ENCODE measurements at places on chromosomes 16 and 17.

DNA sequence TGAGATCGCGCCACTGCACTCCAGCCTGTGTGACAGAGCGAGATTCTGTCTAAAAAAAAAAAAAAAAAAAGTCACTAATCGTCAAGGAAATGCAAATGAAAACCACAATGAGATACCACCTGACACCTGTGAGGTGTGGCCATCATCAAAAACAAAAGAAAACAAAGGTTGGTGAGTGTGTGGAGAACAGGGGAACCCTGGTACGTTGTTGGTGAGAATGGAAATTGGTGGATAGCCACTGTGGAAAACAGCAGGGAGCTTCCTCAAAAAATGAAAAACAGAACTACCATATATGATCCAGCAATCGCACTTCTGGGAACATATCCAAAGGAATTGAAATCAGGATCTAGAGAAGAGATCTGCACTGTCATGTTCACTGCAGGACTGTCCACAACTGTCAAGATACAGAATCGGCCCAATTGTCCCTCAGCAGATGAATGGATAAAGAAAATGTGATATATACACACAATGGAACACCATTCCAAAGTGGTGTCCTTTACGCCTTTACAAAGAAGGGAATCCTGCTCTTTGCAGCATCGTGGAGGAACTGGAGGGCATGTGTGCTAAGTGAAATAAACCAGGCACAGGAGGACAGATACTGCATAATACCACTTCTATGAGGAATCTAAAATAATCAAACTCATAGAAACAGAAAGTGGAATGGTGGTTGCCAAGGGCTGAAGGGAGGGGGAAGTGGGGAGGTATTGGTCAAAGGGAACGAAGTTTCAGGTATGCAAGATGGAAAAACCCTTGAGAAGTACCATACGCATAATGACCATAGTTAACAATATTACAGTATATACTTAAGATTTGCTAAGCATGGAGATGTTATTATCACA, 63.5 kb upstream of the PLCG2 start:
- no peak for DNase-seq

DNA sequence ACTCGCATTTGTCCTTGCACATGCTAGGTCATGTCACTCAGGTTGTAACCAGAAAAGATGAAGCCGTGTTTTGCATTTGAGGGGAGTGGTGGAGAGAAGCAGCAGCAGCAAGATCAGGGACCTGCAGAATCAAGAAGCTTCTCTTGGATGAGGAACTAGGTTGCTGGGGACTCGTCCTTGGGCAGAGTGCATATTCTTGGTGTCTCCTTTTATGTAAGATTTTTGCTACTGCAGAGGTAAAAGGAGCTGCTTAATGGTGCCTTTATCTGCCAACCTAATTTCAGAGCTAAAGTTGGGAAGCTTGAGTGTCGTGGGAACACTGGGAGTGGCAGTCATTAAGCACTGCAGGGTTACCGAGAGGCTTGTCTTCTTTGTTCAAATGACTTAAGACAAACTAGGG, 236.5 kb downstream of the MAP2K4 start:
- DNase-seq: no peak

GRCh38 chr17:42841975-42842685, 2.2 kb upstream of the AOC2 start:
- DNase-seq: no peak

DNA sequence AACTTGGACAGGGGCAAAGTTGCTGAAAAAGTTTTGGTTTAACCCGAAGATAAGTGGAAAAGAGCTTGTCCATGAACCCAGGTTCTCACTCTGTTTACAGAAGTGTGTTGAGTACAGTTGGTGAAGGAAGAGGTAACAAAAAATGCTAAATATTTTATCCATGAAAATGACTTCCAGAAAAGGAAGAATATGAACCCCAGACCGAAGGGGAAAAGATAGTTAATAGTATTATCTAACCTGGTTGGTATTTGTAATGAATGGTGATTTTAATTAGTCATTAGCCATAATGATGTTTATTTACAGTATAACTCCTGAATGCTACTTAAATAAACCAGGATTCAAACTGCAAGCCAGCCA, 574 bp upstream of the TMEM106A start:
- no peak for DNase-seq

DNA sequence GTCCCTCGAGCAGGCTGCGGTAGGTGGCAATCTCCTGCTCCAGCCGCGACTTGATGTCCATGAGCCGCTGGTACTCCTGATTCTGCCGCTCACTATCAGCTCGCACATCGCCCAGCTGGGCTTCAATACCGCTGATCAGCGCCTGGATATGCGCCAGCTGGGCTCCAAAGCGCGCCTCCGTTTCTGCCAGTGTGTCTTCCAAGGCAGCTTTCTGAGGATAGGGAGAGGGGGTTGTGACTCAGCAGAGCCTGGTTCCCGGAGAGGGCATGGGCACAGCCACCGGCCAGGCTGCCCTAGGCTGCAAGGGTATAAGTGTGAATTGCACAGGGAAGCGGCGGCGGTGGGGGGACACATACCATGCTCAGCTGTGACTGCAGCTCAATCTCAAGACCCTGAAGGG, 4.3 kb downstream of the KRT19 start:
- no peak for DNase-seq
